ENCODE measurements at places on chromosomes 1 and 21.

DNA sequence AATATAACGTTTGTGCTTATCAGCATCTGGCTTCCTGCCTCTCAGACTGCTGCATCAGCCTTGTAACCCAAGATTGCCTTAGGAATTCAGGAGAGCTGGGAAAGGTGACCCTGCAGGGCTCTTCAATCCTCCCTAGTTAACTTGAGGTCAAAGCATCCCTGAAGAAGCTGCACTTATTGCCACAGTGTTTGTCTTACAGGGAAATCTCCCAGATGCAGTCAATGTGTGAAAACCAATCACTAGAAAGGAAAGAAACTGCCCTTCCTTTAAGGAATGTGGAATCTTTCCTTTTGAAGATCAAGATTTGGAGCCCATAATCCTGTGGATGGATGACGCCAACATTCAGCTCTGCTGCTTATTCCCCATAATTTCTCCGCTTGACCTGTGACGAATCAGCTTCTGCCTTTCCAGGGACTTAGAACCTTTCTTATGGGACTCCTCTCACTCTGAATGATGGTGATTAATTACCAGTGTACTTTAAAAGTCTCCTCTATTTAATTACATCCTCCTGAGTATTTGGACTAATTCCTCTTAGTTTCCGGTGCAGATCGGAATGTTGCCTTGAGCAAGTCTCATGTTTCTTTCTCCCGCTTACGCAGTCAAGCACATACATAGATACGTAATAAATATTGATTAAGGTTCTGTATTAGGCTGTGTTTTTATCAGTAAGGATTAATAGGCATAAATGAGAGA lies 14.4 kb downstream of the ADAMTS5 start:
- DNase-seq, result no peak

DNA sequence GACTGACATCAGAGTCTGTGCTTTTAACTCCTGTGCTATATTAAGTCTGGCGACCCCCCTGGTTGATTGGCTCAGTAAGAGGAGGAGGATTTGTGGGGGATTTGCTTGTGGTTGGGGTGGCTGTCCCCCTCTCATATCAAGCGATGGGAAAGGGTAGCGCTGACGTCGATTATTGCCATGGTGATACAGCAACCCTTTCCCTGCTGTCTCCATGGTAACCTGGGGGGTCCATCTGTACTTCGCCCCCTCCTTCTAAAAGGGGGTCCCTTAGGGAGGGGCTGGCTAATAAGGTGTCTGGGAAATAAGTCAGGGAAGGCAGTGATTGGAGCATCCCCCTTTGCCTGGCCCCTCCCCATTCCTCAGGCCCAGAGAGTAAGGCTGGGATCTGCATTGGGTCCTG lies 4.7 kb downstream of the FAM229A start:
- no peak for DNase-seq

GRCh38 chr1:9990944-9991343 lies 6.1 kb upstream of the RBP7 start:
- no peak for DNase-seq

- no peak for DNase-seq
These were observed 226.7 kb upstream of the POU3F1 start for GRCh38 chr1:38273196-38273804.

GRCh38 chr21:45457161-45457831 lies 52.3 kb downstream of the COL18A1 start:
- no peak for DNase-seq

- DNase-seq, result no peak
These were observed 51.1 kb downstream of the KCNJ6 start for GRCh38 chr21:37865156-37865555.

- DNase-seq, result peak; percentile 52
These were observed 58.0 kb downstream of the PRDM16 start for GRCh38 chr1:3126756-3127678.

DNA sequence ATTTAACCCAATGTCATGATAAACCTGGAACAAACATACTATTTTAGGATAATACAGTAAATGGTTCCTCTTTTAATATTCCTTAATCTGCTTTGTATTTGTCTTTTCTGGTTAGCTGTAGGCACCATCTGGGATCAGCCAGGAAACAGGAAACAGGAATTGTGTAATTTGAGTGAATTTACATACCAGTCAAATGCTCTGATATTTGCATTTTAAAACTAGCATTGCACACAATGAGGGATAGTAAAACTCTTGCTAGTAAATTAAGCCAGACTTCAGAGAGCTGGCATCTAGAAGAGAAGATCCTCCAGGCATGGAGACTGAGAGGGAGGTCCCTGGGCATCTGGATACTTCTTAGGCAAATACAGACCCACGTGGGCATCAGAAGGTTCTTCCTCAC lies 103.5 kb downstream of the HMCN1 start:
- no peak for DNase-seq

DNA sequence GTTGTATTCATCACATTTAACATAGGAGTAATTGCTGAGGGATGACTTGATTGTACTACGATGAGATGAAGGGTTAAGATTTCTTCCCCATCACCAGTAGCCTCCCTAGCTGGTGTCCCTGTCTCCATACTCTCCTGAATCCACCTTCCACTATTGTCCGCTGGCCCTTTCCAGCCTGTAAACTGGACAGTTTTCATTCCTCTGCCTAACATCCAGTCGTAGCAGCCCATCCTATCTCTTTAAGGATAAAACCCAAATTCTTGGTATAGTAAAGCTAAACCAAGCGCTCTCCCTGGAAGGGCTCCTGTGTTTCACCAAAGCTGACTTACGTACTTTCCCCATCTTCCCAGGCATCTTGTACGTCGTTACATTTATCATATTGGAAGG lies 670 bp downstream of the COX20 start:
- peak; percentile 70 for DNase-seq

GRCh38 chr1:56045062-56045461 lies 534.3 kb downstream of the PLPP3 start:
- no peak for DNase-seq

GRCh38 chr1:35556484-35557117 lies 602 bp downstream of the KIAA0319L start:
- DNase-seq, result peak; percentile 58

- DNase-seq, result no peak
These were observed 19.1 kb upstream of the NRDC start for GRCh38 chr1:51897699-51898031.

GRCh38 chr1:160097151-160097910 lies 1.1 kb downstream of the IGSF8 start:
- DNase-seq, result no peak

DNA sequence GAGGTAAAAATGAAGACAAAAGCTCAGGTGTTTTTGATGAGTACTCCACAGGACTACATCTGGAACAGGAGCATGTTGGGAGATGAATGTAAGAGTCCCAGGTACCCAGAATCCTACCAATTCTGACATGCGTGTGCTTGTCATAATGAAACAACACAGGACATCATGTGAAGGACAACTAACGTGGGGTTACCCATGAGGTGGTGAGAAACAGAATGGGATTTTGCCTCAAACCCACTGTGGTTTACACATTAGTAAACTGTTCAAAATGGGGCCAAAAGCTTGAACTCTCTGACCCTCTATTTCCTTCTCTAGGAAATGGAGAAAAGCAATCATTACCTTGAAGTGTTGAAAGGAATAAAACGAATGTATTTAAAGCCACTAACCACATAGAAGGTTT lies 266.2 kb downstream of the RGS7 start:
- DNase-seq, result no peak

DNA sequence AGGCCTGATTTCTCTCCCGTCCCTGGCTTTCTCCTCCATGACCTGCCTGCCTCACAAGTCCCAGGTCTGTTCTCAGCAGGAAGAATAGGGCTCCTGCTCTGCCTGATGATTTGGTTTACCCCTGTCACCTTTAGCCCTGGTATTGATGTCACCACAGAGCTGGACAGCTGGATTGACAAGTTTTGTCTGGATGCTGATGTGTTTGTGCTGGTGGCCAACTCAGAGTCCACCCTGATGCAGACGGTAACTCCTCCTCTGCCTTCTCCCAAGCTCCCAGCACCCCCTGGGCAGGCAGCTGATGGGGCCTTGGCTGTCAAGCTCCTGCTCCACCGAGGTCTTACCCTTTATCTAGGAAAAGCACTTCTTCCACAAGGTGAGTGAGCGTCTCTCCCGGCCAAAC lies 18.4 kb downstream of the MFN2 start:
- DNase-seq, result no peak

DNA sequence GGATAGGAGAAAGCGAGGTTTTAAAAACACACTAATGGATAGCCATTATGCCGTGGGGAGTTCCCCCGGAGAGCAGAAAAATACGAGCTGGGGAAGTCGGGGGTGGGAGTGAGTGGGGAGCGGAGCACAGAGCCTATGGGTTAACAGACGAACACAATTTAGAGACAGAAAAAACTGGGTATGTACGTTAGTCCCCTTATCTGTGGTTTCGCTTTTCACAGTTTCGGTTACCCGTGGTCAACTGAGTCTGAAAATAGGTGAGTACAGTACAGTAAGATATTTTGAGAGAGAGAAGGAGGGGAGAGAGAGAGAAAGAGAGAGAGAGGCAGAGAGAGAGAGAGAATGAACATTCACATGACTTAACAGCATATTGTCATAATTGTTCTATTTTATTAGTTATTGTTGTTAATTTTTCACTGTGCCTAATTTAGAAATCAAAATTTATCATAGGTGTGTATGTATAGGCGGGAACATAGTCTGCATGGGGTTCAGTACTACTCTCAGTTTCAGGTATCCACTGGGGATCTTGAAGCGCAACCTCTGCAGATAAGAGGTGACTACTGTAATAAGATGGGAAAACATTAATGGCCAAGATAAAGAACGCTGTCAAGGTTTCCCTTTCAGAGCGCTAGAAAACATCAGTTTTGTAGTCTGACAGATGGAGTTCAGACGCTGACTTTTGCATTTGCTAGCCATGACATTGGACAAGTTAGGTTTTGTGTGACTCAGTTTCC lies 125.6 kb upstream of the LMO4 start:
- DNase-seq, result no peak

DNA sequence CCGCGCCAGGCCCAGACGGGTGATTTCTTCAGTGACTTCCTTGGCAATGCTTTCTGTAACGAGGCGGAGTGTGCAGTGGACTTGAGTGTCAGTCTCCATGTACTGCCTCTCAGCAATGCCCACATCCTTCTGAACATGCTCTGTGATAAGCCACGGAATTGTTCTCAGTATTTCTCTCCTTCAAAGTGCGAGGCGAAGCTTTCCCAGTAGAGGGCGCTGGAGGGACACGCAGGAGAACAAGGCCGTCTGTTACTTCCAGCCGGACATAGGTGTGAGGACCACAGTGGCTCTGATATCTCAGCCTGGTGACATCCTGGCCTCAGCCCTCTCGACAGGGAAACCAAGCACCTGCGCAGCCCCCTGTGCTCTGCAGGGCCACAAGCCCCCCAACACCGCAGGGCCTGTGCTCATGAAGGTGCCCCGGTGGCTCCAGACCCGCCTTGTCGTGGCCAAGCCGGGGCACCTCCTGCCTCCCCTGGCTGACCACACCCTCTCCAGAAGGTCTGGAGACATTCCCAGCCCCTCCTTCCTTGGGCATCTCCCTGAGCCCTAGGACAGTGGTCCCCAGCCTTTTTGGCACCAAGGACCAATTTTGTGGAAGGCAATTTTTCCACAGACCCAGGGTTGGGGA lies 46.1 kb upstream of the BACE2 start:
- peak; percentile 9 for DNase-seq

GRCh38 chr1:154967331-154967950 lies 3.1 kb downstream of the SHC1 start:
- DNase-seq, result no peak

All from NCI-H2171 treated with DMSO at 0.1 percent for 48 hours (cell line).